GOT3 (cell line): ENCODE measurements at places on chromosomes 4 and X.

GRCh38 chr4:165828928-165829327, 44.1 kb upstream of the TLL1 start:
- no peak for DNase-seq

DNA sequence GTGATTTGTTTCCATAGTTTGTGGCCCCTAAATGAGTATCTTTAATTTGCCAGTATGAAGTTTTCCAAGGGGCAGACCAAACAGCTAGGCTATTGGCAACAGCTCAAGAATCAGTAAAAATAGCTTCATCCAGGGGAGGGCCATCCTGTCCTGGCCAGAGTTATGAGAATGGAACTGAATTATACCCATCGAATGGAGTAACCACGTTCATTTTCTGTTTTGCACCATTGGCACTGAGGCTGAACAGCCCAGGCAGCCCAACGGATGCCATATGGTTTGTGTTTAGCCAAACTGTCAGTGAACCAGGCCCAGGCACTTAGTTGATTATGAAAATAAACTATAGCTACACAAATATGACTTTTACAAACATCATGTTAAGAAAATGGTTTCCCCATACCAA, 17.7 kb upstream of the ASB5 start:
- no peak for DNase-seq

GRCh38 chrX:13835825-13836224, 18.9 kb upstream of the GPM6B start:
- no peak for DNase-seq

GRCh38 chrX:150185766-150186165, 177.4 kb upstream of the MAMLD1 start:
- DNase-seq, result no peak

DNA sequence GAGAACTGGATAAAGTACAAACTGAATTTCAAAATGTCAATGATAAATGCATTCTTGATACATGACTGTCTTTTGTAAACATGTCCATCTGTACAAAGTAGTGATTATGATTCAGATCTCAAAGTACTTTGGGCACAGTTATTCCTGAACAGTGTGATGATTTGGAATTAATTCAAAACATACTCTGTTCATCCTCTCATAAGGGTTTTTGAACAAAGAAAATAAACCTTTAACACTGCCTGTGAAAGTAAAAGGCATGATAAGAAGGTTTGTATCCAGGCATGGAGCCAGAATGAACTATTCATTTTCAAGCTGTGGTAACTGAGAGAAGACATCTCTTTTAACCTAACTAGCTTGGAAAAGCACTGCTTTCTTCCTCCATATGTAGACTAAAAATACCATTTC, 883 bp upstream of the KLHL4 start:
- no peak for DNase-seq
